ENCODE measurements at places on chromosomes 12 and 14.

DNA sequence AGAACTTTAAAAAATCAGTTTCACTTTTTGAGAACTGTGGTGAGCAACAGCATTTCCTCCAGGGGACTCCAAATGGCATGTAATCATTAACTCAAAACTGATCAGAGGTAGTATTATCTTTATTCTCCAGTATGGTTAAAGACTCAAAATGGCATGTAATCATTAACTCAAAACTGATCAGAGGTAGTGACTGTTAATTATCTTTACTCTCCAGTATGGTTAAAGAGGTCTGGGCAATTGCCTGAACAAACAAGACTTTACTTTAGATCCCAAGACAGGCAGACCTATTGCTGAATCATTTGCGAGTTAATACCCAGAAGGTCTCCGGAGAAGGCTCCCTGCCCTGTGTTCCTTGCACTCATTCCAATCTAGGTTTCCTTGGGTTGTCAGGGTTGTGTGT lies 6.6 kb upstream of the ACADS start:
- peak; percentile 55 for DNase-seq

- no peak for DNase-seq
Measured at GRCh38 chr12:123990511-123990910, 17.5 kb downstream of the ZNF664 start.

DNA sequence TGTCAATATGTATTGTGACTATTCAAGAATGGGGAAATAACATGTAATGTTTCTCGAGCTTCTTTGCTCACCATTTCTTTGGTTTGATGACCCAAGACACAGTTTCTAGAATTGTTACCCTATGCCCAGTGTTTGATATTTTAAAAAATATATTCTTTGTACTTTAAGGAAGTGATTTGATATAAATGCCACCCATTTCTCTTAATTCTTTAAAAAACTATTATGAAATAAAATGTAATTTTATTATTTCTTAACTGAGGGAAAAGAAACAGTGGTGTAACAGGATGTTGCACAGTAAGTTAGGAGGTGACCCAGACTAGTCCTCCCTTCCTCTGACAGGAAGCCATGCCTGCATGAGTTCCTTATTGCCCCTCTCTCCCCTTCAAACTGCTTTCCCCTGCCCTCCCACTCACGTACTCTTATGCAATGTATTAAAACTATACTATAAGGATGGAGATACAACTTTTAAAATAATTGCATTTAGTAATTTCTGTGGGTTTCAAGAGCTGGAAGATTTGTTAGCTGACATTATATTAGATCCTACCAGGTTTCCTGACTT lies 279.4 kb downstream of the TMTC2 start:
- no peak for DNase-seq

GRCh38 chr14:91371990-91372375 lies 45.6 kb downstream of the CCDC88C start:
- no peak for DNase-seq

DNA sequence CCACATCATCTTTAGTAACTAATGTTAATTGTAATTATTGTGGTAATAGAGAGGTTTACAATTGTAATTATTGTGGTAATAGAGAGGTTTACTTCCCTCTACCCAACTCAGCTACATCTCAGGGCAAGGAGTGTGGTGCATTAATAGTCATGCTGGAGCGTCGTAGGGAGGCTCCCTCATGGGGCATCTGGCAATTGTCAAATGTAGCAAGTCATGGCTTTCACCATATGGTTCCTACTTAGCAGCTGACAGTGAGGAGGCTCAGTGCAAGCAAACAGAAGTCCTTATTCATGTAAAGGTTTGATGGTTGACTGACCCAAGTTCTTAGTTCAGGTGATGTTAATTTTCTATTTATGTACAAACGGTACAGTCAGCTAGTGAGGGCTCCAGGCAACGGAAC lies 1012.0 kb downstream of the FLRT2 start:
- DNase-seq, result no peak

- DNase-seq, result no peak
Measured at GRCh38 chr12:96323906-96324305, 76.3 kb downstream of the CDK17 start.

- DNase-seq, result no peak
Measured at GRCh38 chr12:112939761-112940381, 1.6 kb downstream of the OAS3 start.

DNA sequence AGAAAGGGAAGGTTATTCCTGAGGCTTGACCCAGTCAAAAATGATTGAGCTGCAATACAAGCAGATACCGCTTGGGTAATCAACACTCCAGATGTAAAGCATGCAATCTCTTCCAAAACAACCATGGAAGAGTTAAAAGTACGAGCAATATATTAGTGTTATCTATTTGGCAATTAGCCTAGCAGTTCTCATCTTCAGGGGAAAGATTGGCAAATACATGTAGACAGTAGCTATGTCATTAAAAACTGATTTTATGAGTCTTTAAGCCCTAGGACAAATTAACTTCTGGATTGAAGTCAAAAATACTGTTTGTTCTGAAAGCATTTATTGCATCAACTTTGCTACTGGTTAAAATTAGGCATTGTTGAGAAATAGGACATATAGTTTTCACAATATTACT lies 9.3 kb upstream of the GYS2 start:
- no peak for DNase-seq

GRCh38 chr14:69441948-69442347 lies 42.6 kb upstream of the PLEKHD1 start:
- no peak for DNase-seq

DNA sequence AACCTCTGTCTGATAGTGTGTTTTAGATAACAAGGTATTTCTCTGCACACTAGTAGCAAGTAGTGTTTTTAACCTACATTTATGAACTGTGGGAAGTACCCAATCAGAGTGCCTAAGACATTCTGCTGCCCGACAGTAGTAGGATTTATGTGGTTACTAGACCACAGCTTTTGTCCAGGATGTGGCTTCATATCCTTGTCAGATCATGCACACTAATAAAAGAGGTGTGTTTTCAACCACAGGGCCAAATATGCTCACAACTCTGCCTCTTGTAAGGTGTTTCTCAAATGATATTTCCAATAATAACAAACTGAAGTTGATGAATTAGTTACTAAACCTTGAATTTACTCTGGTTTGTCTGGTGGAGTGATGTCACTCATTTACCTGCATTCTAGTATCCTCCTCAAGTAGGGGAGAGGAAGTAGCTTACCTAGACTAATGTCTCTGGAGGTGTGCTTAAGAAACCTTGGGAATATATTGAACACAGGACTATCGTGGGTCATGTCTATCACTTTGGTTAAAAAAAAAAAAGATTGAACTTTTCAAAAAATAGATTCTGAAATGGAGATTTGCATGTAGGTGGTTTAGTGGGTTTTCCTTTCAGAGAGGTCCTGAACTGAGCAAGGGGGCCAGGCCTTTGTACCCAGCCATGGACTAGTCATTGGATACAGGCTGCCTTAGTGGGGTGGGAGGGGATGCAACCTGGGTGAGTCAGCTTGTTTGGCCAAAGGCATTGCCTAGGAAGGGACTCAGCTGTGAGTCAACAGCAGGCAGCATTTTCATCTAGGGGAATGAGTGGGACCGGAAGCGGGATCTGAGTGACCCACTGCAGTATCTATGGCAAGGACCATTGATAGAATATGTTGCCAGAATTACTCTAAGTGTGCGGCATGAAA lies 14.1 kb downstream of the FBXW8 start:
- no peak for DNase-seq

DNA sequence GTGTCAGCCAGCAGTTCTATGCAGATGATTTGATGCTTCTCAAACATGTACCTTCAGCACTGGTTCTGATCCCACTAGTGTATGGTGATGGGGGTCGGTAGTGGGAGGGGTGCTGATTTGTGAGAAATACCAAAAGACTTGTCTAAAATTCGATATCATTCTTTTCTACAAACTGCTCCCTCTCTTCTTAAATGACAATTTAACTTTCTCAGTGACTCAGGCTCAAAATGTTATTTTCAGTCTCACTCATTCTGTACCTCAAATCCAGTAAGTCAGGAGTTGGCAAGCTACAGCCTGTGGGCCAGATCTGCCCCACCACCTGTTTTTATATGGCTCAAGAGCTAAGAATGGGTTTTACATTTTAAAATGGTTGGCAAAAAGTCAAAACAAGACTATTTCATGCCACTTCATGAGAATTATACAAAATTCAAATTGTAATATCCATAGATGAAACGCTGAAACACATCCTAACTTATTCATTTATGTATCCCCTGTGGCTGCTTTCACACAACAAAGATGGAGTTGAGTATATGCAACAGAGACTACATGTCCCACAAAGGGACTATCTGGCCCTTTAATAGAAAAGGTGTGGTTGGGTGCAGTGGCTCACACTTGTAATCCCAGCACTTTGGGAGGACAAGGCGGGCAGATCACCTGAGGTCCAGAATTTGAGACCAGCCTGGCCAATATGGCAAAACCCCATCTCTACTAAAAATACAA lies 6.6 kb upstream of the NOP2 start:
- no peak for DNase-seq

DNA sequence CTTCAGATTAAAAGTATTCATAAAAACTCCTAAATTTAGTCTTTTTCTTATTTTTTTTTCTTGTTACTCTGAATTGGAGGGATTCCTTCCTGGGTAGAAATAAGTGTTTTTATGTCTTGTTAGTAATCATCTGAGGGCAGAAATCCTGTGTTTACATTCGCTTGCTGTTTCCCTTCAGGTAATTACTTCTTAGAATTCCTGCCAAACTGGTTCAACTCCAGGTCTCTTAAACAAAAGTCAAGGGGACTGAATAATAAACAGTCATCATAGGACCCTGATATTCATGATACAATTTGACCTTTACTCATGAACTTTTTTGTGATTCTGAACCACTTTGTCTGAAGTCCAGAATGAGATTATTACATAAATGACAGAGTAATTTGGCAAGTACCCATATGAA lies 843.9 kb downstream of the FLRT2 start:
- no peak for DNase-seq

- peak; percentile 13 for DNase-seq
Measured at GRCh38 chr14:50212726-50213125, 18.7 kb downstream of the SOS2 start.

GRCh38 chr14:65320661-65321308 lies 91.7 kb upstream of the FUT8 start:
- no peak for DNase-seq

- no peak for DNase-seq
Measured at GRCh38 chr12:53325511-53326061, 4.2 kb upstream of the AAAS start.

DNA sequence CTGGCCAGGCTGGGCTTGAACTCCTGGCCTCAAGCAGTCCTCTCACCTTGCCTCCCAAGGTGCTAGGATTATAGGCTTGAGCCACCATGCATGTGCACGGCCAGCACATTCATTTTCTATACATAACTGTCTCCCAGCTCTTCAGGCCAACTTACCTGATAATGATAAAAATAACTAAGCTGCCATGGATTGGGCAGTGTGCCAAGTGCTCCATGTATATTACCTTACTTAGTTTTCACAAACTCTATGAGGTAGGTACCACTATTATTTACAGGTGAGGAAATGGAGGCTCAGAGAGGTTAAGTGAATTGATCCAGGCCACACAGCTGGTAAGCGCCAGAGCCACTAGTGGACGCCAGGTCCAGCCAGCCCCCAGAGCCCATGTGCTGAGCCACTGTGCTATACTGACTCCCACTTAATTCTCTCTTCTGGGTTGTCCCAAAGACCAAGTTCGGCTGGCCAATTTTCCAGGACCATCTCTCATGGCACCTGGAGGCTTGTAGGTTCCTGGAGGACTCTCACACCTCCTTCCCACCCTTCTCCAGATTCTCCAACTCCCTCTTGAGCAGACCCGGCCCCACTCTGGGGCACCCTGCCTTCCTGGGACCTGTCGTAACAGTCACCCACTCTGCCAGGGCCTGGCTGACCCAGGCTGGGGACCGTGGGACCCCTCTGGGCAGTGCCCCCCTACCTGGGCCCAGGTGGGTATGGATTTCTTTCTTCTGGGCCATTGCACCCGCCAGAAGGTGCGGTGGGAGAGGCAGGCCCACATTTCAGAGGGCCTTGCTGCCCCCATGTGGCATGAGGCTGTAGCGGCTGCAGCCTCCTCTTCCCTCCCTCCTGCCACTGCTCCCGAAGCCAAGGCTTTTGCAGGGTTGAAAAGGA lies 30.2 kb upstream of the CIPC start:
- DNase-seq, result peak; percentile 50

Data from hematopoietic multipotent progenitor cell treated with erythropoietin and hydrocortisone succinate and interleukin-3 and kit ligand, for 15 days (in vitro differentiated cells).